ENCODE measurements at places on chromosomes 3 and 15.

- DNase-seq: peak; percentile 63
Observed at GRCh38 chr15:89654847-89655805, at the start of gene KIF7. KIF7 (minus strand) TSS chr15:89655467; CDS start chr15:89652930, 2,537 bp downstream.

DNA sequence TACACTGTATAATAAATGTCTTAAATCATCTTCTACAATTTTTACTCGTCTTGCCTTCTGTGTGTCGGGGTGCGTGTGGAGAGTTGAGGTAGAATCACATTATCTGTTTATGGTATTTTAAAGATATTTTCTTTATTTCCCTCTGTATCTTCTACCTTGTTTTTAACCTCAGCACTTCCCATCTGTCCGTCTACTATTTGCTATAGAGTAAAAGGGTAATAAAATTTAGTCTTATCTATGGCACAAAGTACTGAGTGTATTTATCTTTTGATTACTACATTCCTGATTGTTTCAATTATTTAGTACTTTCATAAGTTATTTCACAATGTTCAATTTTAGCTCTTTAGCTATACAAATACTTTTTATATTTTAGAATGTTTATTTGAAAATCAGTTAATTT lies 62.2 kb downstream of the TRPC1 start:
- DNase-seq: no peak

DNA sequence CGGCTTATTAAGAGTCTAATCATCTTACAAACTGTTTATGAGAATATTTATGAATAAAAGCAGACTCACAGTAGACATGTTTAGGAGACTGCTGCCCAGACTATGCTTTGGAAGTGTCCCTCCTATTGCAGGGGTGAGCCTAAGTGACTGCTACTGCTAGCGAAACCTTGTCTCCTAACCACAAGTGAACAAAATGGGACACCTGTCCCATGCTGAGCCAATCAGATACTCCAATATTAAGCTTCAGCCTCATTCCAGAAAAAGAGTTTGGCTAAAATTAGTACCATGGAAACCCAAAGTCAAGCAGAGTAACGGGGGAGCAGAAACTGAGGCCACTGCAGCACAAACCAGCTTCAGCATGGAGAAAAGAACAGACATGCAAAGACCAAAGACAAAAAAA lies 4.6 kb downstream of the DENND6A start:
- DNase-seq: no peak

- peak; percentile 7 for DNase-seq
Observed at GRCh38 chr3:48238531-48239085, 2.3 kb upstream of the ZNF589 start.

DNA sequence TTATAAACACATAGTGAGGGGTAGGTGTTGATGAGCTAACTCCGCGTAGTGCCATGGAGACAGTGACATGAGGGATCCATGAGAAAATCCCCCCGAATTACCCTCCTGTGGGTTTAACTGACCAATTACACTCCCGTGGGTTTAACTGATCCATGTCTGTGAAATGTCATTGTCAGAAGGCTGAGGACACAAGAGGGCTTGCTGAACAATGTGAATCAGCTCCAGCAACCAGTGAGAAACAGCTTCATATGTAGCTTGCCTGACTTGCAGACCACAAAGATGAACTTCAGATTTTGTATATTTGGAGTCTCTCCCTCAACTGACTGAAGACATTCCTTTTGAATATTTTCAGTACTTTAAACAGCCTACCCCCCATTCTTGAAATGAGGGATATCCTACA lies 144.9 kb downstream of the FBN1 start:
- DNase-seq: no peak

GRCh38 chr15:38864122-38864521 lies 299.5 kb upstream of the RASGRP1 start:
- DNase-seq: no peak

GRCh38 chr3:50350527-50351322 lies at the start of the genes CYB561D2 and NPRL2:
CYB561D2 (plus strand) TSS chr3:50350862; CDS start chr3:50351434, 572 bp downstream.
NPRL2 (minus strand) TSS chr3:50350775; CDS start chr3:50350652, 123 bp downstream.
- peak; percentile 98 for DNase-seq

DNA sequence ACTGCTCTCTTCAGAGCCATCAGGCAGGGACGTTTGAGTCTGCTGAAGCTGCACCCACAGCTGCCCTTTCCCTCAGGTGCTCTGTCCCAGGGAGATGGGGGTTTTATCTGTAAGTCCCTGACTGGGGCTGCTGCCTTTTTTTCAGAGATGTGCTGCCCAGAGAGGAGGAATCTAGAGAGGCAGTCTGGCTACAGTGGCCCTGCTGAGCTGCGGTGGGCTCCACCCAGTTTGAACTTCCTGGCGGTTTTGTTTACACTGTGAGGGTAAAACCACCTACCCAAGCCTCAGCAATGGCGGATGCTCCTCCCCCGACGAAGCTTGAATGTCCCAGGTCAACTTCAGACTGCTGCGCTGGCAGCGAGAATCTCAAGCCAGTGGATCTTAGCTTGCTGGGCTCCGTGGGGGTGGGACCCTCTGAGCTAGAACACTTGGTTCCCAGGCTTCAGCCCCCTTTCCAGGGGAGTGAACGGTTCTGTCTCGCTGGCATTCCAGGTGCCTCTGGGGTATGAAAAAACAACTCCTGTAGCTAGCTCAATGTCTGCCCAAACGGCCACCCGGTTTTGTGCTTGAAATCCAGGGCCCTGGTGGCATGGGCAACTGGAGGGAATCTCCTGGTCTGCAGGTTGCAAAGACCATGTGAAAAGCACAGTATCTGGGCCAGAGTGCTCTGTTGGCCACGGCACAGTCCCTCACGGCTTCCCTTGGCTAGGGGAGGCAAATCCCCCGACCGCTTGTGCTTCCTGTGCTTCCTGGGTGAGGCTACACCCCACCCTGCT lies 21.1 kb upstream of the ST6GAL1 start:
- no peak for DNase-seq

- DNase-seq: no peak
Observed at GRCh38 chr15:51191766-51192165, 97.1 kb upstream of the TNFAIP8L3 start.

GRCh38 chr3:106560451-106560966 lies 691.7 kb upstream of the CBLB start:
- no peak for DNase-seq

DNA sequence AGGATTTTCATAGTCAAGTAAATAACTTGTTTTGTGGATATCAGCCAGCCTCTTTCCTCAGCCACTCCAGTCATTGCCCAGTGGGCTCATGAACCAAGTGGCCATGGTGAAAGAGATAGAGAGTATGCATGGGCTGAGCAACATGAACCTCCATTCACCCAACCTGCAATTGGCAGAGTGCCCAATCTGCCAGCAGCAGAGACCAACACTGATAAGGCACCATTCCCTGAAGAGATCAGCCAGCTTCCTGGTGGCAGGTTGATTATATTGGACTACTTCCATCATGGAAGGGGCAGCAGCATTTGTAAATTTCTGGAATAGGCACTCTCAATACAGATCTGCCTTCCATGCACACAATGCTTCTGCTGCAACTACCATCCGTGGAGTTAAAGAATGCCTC lies 10.3 kb upstream of the MCF2L2 start:
- no peak for DNase-seq
